Thyroid gland (tissue), 4 donors: ENCODE measurements at places on chromosomes 7 and 10. TPM values are rescaled to one million over a fixed set of nuclear protein-coding genes. Genes with fewer than 3 reads are reported as not detected.

- no peak overlapping the region for H3K4me3 ChIP-seq
- H3K36me3 ChIP-seq, result no peaks in the 10 kb centered on the region
- H3K4me1 ChIP-seq, result no peaks in the 10 kb centered on the region
Observed at GRCh38 chr10:12691596-12691995, 309.9 kb downstream of the CCDC3 start.

GRCh38 chr10:96255549-96256333 lies 15.6 kb downstream of the BLNK start:
- no peaks in the 10 kb centered on the region for H3K27me3 ChIP-seq
- DNase-seq, result no peak
- no peak overlapping the region for H3K27ac ChIP-seq
- no peak overlapping the region for H3K4me3 ChIP-seq

GRCh38 chr10:126036515-126036914 lies 140.2 kb downstream of the FANK1 start:
- H3K4me3 ChIP-seq, result no peak overlapping the region
- no peaks in the 10 kb centered on the region for H3K27me3 ChIP-seq
- no peak for DNase-seq
- peaks cover 3% of the 10 kb centered on the region for H3K4me1 ChIP-seq
- no peak overlapping the region for H3K27ac ChIP-seq
- no peaks in the 10 kb centered on the region for H3K36me3 ChIP-seq

- H3K4me3 ChIP-seq, result no peak overlapping the region
- no peaks in the 10 kb centered on the region for H3K27me3 ChIP-seq
- H3K27ac ChIP-seq, result no peak overlapping the region
- no peak for DNase-seq
Observed at GRCh38 chr7:154232700-154233099, 180.5 kb downstream of the DPP6 start.

- no peak overlapping the region for H3K27ac ChIP-seq
- H3K27me3 ChIP-seq, result no peaks in the 10 kb centered on the region
- DNase-seq, result no peak
- no peak overlapping the region for H3K4me3 ChIP-seq
Observed at GRCh38 chr10:10403762-10404161, 613.9 kb upstream of the CELF2 start.

GRCh38 chr10:131206111-131206995 lies 105.2 kb downstream of the TCERG1L start:
- H3K36me3 ChIP-seq, result no peaks in the 10 kb centered on the region
- H3K4me1 ChIP-seq, result peaks cover 13% of the 10 kb centered on the region
- no peak overlapping the region for H3K4me3 ChIP-seq

DNA sequence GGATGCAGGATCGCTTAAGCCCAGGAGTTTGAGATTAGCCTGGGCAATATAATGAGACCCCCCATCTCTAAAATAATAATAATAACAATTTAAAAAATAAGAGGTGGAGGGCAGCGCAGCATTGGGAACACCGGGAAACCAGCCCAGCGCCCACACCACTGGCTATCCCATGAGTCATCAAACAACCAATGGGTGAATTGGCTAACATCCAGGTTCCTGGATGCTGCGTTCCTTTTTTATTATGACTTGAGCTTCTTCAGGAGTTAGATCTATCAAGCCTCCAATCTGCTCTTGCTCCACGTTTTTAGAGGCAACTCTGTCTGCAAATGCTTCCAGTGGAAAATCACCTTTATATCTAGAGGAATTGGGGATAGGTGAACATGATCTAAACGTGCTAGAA lies 10.0 kb upstream of the LRRC4 start:
- no peaks in the 10 kb centered on the region for H3K36me3 ChIP-seq
- no peak for DNase-seq
- no peaks in the 10 kb centered on the region for H3K27me3 ChIP-seq
- no peak overlapping the region for H3K4me3 ChIP-seq

GRCh38 chr10:69451209-69451783 lies at the start of gene TSPAN15:
Gene TSPAN15, plus strand, starts transcription at chr10:69451465. Its CDS starts 130 bp downstream, at chr10:69451595.
- no peaks in the 10 kb centered on the region for H3K36me3 ChIP-seq
- H3K27ac ChIP-seq, result peak within 1 kb of the TSS; percentile 46
- no peaks in the 10 kb centered on the region for H3K27me3 ChIP-seq
- H3K4me1 ChIP-seq, result peaks cover 14% of the 10 kb centered on the region
- H3K4me3 ChIP-seq, result peak within 1 kb of the TSS; percentile 85

- H3K36me3 ChIP-seq, result no peaks in the 10 kb centered on the region
- no peaks in the 10 kb centered on the region for H3K4me1 ChIP-seq
- H3K4me3 ChIP-seq, result no peak overlapping the region
- H3K27ac ChIP-seq, result no peak overlapping the region
Observed at GRCh38 chr7:157704365-157704764, 367.6 kb downstream of the DNAJB6 start.

DNA sequence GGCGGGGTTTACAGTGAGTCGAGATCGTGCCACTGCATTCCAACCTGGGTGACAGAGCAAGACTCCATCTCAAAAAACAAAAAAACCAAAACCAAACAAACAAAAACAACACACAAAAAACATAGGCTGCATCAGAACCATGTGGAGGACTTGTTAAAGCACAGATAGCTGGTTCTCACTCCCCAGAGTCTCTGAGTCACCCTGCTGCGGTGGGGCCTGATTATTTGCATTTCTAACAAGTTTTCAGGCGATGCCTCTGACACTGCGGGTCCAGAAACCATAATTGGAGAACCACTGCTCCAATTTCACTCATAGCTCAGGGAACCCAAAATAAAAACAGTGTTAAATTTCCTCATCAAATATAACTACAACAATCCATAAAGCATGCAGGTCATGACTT lies 816.7 kb downstream of the MAGI2 start:
- H3K27me3 ChIP-seq, result no peaks in the 10 kb centered on the region
- DNase-seq, result no peak
- no peaks in the 10 kb centered on the region for H3K4me1 ChIP-seq
- H3K4me3 ChIP-seq, result no peak overlapping the region

GRCh38 chr10:49505589-49505988 lies 33.3 kb downstream of the ERCC6 start:
- no peak overlapping the region for H3K4me3 ChIP-seq
- H3K27ac ChIP-seq, result no peak overlapping the region
- no peaks in the 10 kb centered on the region for H3K4me1 ChIP-seq
- no peaks in the 10 kb centered on the region for H3K27me3 ChIP-seq
- no peaks in the 10 kb centered on the region for H3K36me3 ChIP-seq

GRCh38 chr7:139095194-139095659 lies 14.3 kb downstream of the ZC3HAV1 start:
- no peaks in the 10 kb centered on the region for H3K27me3 ChIP-seq
- H3K27ac ChIP-seq, result peak overlapping the region; percentile 3

DNA sequence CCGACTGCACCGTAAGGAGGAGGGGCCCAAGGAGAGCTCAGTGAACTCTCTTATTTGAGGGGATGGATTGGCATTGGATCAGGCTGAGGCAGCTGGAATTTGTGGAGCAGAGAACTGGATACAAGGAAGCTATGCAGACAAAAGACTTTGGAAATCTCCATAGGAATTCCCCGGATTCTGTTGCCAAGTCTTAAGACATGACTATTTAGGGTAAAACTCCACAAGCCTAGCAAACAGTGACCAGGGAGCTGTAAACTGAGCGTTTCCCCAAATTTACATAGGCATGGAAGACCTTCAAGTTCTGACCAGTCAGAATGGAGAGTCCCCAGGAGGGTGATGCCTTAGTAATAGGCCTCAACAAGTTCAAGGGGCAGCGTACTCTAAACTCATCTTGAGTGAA lies 82.5 kb upstream of the PCBD1 start:
- no peak overlapping the region for H3K4me3 ChIP-seq
- no peaks in the 10 kb centered on the region for H3K27me3 ChIP-seq
- DNase-seq, result no peak
- no peaks in the 10 kb centered on the region for H3K4me1 ChIP-seq

DNA sequence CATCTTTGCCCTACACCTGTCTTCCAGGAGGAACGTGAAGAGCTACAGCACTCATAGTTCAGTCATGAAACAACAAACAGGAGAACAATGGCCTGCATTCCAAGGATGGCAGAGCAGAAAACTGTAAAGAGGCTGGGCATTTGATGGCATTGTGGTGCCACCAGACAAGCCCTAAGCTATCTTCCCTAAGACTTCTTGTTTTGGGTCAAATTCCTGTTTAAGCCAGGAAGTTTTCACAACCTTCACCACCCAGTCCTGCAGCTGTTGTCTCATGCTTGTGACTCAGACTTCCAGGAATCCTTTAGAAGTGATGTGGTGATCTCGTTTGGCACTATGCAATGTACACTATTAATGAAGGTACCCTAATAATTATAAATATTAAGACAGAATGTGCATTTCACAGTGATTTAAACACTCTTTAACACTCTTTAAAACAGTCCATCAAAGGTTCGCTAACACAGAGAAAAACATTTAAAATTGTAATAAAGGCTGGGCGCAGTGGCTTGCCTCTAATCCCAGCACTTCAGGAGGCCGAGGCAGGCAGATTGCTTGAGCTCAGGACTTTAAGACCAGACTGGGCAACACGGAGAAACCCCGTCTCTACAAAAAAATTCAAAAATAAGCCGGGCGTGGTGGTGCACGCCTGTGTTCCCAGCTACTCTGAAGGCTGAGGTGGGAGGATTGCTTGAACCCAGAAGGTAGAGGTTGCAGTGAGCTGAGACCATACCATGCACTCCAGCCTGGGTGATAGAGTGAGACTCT lies 2.7 kb upstream of the HERPUD2 start:
- no peak for DNase-seq
- no peak overlapping the region for H3K4me3 ChIP-seq
- no peak overlapping the region for H3K27ac ChIP-seq
- H3K36me3 ChIP-seq, result no peaks in the 10 kb centered on the region

DNA sequence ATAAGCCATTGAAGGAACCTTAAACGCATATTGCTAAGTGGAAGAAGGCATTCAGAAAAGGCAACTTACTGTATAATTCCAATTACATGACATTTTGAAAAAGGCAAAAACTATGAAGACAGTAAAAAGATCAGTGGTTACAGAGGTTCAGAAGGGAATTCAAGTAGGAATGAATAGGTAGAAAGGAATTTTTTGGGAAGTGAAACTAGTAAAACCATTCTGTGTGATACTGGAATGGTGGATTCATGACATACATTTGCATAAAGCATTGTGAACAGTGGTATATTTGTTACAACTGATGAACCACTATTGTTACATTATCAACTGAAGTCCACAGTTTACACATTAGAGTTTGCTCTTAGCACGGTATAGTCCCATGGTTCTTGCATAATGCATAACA lies 114.2 kb upstream of the GPR22 start:
- peaks cover 12% of the 10 kb centered on the region for H3K36me3 ChIP-seq
- no peak for DNase-seq
- H3K27me3 ChIP-seq, result no peaks in the 10 kb centered on the region
- H3K27ac ChIP-seq, result no peak overlapping the region
- no peaks in the 10 kb centered on the region for H3K4me1 ChIP-seq

- no peaks in the 10 kb centered on the region for H3K27me3 ChIP-seq
- DNase-seq, result no peak
- H3K36me3 ChIP-seq, result peaks cover 4% of the 10 kb centered on the region
- H3K27ac ChIP-seq, result no peak overlapping the region
- H3K4me3 ChIP-seq, result no peak overlapping the region
Observed at GRCh38 chr7:32481176-32481575, 9.0 kb downstream of the LSM5 start.

DNA sequence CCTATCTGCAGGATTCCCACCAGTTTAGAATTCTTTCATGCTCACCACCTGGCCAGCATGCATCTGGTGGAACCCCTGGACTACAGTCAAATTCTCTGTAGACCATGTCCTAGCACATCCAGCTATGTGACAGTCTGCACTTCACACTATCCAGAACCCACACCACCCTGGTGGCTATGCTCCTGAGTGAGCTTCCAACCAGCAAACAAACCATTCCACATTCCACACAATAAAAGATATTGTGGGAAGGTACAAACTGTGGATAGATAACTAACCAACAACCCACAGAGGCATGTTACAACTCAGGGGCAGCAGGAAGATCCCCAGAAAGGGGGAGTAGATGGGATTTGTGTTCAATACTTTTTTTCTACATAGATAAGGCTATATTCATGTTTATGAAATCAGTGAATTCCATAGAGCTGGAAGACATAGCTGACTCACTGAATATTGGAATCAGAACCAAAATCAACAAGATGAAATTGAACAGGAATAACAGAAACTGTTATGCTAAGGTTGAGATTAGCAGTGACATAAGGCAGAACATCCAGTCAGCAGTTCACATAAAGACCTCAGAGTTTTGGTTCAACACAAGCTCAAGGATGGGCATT lies 72.5 kb downstream of the LRRC17 start:
- H3K4me3 ChIP-seq, result no peak overlapping the region
- no peak for DNase-seq
- H3K27ac ChIP-seq, result no peak overlapping the region
- no peaks in the 10 kb centered on the region for H3K36me3 ChIP-seq

GRCh38 chr10:71281646-71282322 lies 37.3 kb upstream of the SLC29A3 start:
- H3K36me3 ChIP-seq, result no peaks in the 10 kb centered on the region
- no peak overlapping the region for H3K27ac ChIP-seq
- DNase-seq, result no peak
- no peaks in the 10 kb centered on the region for H3K27me3 ChIP-seq
- no peak overlapping the region for H3K4me3 ChIP-seq
- H3K4me1 ChIP-seq, result no peaks in the 10 kb centered on the region

- no peaks in the 10 kb centered on the region for H3K36me3 ChIP-seq
- no peak for DNase-seq
- no peak overlapping the region for H3K27ac ChIP-seq
- H3K27me3 ChIP-seq, result no peaks in the 10 kb centered on the region
Observed at GRCh38 chr7:117155694-117156093, 167.2 kb downstream of the WNT2 start.

DNA sequence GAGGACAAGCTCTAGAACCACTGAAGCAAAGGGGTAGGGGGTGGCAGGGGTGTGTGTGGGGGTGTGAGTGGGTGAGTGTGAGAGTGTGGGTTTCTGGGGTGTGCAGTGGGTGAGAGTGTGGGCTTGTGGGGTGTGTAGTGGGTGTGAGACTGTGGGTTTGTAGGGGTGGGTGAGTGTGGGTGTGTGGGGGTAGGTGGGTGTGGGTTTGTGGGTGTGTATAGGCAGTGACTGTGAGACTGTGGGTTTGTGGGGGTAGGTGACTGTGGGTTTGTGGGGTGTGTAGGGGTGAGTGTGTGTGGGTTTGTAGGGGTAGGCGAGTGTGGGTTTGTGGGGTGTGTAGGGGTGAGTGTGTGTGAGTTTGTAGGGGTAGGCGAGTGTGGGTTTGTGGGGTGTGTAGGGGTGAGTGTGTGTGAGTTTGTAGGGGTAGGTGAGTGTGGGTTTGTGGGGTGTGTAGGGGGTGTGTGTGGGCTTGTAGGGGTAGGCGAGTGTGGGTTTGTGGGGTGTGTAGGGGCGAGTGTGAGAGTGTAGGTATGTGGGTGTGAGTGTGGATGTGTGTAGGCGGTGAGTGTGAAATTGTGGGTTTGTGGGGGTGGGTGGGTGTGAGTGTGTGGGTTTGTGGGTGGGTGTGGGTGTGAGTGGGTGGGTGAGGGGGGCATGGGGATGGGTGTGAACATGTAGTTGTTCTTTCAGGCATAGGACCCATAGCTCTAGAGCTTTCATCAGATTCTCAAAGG lies 8.8 kb downstream of the NOS3 start:
- no peak for DNase-seq
- no peak overlapping the region for H3K27ac ChIP-seq
- H3K27me3 ChIP-seq, result no peaks in the 10 kb centered on the region
- no peak overlapping the region for H3K4me3 ChIP-seq
- H3K4me1 ChIP-seq, result no peaks in the 10 kb centered on the region
- H3K36me3 ChIP-seq, result no peaks in the 10 kb centered on the region

The CLDN15 gene
- total RNA-seq, result 5.6 TPM

The HOGA1 gene
- total RNA-seq, result 1.1 TPM

The HOXA3 gene
- 0.94 TPM for total RNA-seq

The TBX20 gene
- total RNA-seq, result not detected

The TACC2 gene
- total RNA-seq, result 107 TPM

The SPDYE16 gene
- total RNA-seq, result not detected

The PDGFA gene
- total RNA-seq, result 7.0 TPM

The NUDT1 gene
- 10.0 TPM for total RNA-seq

The FZD1 gene
- 118 TPM for total RNA-seq

The SNCG gene
- 15.1 TPM for total RNA-seq

The OR9A2 gene
- total RNA-seq, result not detected

The CYP2C19 gene
- total RNA-seq, result not detected

The SEMA4G gene
- 9.9 TPM for total RNA-seq
